ENCODE measurements at places on chromosomes 7 and 10. TPM values are rescaled to one million over a fixed set of nuclear protein-coding genes. Genes with fewer than 3 reads are reported as not detected.

GRCh38 chr10:58925381-58925780 lies 251.1 kb upstream of the PHYHIPL start:
- DNase-seq, result no peak

GRCh38 chr10:86362586-86363183 lies 3.9 kb downstream of the GRID1 start:
- DNase-seq, result no peak

DNA sequence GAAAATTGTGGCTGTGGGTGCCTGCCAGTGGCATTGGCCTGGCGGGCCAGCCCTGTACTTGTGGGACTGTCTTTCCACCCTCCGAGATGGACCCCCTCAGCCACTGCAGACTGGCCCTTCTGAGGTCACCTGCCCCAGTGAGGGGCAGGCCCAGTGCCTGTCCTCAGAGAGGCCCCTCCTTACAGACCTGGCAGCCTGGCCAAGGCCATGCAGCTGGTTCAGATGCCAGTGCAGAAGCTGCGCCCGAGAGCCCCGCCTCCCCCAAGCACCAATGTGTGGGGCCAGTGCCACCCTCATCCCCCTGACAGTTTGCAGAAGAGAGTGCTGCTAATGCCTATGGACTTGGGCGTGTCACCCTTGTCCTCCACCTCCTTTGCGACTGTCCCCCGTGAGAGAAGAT lies 10.0 kb downstream of the ZNF316 start:
- DNase-seq, result no peak

DNA sequence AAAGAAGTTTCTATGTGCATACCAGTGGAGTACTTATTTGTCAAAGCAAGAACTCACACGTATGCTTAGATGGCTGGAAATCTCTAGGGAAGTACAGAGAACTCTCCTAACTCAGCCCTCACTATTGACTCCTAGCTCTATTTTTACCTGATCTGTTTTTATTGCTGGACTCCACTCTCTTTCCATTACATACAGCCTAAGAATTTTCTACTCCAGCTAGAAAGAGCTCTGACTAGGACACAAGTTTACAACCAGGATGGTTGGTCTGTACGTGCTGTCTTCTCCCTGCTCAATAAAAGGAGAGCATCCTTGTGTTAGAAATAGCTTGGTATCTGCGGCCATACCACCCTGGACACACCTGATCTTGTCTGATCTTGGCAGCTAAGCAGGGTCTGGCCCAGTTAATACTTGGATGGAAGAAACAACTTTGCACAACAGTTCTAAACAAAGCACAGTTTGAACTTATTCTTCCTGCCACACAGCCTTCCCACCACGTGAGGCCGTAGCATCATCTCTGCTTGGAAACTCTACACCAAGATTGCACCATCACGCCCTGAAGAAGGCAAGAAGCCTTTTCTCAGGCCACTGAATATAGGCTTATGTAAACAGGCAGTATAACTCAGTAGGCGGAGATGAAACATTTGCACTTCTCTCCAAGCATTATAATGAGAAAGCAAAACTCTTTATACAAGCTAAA lies 50.7 kb downstream of the KCNMA1 start:
- DNase-seq, result no peak

OR2A12 gene
- not detected for polyA plus RNA-seq

DNA sequence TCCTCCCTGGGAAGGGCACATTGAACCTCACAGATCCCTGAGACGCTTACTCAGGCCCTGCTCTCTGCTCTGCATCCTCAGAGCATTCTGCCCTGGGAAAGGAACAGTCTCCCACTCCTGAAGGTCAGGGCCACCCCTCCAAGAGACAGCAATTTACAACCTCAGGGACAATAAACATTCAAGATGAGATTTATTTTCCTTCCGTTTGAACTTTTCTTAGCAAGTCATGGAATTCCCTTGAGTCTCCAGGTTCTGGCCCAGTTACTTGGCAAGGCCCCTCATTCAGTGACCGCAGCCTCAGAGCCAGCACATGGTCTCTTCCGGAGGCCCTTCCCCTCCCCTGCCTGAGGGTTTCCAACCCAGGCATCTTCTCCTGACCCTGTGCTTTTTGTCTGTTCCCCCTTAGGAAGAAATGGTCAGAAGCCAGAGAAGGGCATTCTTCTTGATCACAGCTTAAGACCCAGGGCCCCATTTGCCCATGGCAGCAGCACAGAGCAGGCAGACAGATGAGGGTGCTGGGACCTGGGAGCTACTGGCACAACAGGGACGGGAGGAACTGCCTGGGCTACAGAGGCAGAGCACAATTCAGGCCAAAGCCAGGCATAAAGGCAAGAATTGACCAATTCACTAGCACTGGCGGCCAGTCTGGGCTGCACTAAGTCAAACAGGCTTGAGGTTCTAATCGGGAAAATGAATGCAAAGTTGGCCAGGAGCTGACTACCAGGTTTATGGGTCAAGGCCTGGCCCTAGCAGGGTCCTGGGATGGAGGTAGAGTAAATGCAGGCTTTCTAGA lies 56.7 kb downstream of the VSTM4 start:
- DNase-seq, result no peak

DNA sequence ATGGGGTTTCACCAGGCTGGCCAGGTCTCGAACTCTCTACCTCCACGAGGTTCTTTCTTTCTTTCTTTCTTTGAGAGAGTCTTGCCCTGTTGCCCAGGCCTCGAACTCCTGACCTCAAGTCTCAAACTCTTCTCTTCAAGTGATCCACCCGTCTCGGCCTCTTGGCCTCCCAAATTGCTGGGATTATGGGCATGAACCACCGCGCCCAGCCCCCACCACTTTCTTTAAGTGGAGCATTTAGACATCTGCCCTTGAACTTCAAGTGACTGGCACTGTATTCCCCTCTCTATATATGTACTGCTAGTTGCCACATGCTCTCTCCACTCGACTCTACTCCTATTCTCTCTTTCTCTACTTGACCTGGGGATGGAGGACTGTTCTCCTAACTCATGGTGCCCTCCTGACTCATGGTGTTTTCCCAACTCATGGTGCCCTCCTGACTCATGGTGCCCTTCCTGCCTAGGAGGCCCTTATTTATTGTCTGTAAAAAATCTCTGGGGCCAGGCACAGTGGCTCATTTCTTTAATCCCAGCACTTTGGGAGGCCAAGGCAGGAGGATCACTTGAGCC lies 19.3 kb upstream of the ACHE start:
- no peak for DNase-seq

DNA sequence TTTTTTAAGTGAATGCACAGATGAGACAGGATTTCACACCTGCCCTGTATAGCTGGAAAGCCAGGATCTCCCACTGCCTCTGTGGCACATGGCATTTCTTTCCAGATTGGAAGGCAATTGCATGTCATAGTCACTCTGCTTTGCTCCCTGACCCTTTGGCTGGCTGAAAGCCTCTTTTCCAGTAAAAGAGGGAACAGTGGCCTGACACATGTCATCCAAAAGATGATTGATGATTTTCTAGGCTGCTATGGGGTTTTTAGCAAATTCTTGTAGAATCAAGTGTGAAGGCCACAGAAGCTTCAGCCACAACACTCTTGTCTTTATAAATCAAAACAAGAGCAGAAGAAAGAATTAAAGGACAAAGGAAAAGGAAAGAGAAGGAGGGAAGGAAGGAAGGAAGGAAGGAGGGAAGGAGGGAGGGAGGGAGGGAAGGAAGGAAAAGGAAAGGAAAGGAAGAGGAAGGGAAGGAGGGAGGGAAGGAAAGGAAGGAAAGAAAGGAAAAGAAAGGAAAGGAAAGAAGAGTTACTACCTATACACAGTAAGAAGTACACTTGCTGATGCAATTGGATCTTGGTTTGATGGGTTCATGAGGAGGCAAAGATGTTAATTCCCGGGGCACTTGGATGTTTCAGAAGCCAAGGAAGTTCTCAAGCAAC lies 158.9 kb upstream of the FRMD4A start:
- DNase-seq, result no peak

GRCh38 chr10:72379776-72380175 lies 25.1 kb upstream of the DNAJB12 start:
- no peak for DNase-seq

SPOCK2 gene
- 10.1 TPM for polyA plus RNA-seq
